Activated CD8-positive, alpha-beta memory T cell treated with anti-CD3 and anti-CD28 coated beads, Interleukin-2, amount 10 ng/mL, durations not matched to agents 7 days and 5 days (primary cell): ENCODE measurements at places on chromosomes 16 and 17. TPM values are rescaled to one million over a fixed set of nuclear protein-coding genes. Genes with fewer than 3 reads are reported as not detected.

IRX3 gene
- total RNA-seq: 0.47 TPM

TLCD1 gene
- total RNA-seq: 5.6 TPM

FOXJ1 gene
- total RNA-seq: 0.55 TPM

KRTAP4-5 gene
- total RNA-seq: not detected

DNA sequence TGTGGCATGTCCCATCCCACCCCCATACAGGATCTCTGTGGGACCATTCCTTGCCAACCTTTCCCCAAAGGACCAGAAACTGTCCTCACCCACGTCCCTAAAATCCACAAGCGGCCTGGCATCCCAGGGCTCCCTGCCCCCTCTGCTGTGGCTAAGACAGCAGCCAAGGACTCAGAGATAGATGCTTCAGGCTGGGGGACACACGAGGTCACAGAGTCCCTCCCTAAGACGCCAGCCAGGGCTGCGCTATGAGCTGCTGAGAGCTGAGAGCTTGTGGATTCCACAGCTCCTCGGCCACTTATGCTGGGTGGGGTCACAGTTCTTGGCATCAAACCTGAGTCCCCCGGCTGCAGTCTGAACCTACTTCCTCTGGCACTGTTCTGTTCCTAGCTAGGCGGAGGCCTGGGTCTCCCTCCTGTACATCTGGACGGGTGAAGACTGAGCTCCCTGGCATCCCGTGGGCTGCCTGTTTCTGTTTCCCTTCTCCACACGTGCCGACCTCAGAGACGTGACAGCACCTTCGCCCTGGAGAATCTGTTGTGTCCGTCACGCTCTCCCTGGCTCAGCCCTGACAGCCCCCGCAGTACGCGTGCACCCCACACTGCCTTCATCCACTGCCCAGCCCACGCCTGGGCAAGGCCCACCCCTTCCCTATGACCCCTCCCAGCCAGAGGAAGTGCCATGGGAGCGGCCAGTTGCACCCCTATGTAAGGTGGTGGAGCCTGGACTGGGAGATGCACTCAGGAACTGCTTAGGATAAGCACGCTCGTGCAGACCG is 61.2 kb downstream of the ENGASE start:
- H3K36me3 ChIP-seq: no peaks in the 10 kb centered on the region
- H3K27ac ChIP-seq: no peak overlapping the region

DNA sequence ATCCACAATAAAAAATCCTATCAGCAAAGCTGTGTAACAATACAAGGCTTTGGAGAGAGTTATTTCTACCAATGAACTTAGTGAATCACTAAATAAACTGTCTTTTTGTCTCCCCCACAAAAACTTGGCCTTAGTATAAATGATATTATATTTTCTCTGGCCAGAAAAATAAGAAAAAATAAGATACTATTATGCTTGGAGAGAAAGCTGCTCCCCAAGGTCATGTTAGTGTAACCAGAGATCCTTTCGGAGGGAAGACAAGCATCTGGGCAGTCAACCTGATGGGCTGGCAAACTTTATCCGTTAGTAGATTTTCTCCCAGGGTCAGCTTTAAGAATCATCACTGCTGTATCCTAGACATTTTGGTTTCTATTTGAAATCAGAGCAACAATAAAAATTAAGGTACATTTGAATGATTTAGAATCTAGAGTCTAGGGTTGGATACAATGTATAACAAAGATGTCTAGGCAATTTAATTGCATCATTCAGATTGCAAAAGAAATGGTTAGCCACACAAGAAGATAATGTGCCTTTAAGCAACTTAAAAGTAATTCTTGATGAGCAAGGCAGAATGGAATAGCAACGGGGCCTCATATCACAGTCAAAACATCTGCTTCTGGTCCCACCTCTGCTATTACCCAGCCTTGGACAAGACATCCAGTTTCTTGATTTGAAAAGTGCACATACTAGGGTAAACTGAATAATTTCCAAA is 280.4 kb downstream of the SLC39A11 start:
- H3K4me3 ChIP-seq: no peak overlapping the region
- no peaks in the 10 kb centered on the region for H3K4me1 ChIP-seq
- H3K27ac ChIP-seq: no peak overlapping the region
- no peaks in the 10 kb centered on the region for H3K27me3 ChIP-seq

DNA sequence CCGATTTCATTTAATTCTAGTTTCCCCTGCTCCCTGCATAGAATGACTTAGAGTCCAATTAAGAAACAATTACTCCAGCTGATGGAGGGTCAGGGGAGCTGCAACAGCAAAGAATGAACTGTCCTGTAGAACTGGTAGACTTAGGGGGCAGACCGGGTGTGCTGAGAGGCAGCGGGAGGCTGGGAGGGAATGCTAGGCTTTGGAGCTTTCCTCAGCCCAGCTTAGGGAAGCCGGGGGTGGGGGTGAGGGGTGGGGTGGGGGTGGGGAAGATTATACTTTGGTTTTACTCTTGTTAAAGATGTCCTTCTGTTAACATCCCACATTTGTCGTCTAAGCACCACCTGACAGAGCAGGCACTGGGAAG is 458.6 kb upstream of the ASIC2 start:
- peak overlapping the region; percentile 38 for H3K4me3 ChIP-seq
- H3K4me1 ChIP-seq: peaks cover 8% of the 10 kb centered on the region
- no peak overlapping the region for H3K27ac ChIP-seq
- no peak for DNase-seq
- no peaks in the 10 kb centered on the region for H3K36me3 ChIP-seq

DNA sequence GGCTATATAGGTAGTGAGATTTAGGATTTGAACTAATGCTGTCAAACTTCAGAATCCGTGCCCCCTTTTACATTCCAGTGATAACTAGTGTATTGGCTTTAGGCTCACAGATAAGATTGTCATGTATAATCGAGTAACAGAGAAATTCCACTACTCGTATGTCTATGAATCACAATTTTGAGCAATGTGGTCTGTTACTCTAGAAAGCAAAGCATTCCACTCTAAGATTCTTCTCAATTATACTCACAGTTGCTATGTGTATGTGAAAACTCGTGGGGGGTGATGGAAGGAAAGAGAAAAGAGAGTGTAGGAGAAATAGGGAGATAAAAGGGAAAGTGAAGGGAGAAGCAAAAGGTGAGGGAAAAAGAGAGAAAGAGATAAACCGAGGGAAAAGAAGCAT is 1175.1 kb upstream of the GOT2 start:
- no peaks in the 10 kb centered on the region for H3K4me1 ChIP-seq
- no peak for DNase-seq
- no peak overlapping the region for H3K4me3 ChIP-seq

GRCh38 chr16:78543023-78543422 is 443.6 kb downstream of the WWOX start:
- no peaks in the 10 kb centered on the region for H3K4me1 ChIP-seq
- H3K4me3 ChIP-seq: no peak overlapping the region
- no peaks in the 10 kb centered on the region for H3K27me3 ChIP-seq

- H3K27ac ChIP-seq: no peak overlapping the region
- DNase-seq: no peak
- no peak overlapping the region for H3K4me3 ChIP-seq
- peaks cover 8% of the 10 kb centered on the region for H3K27me3 ChIP-seq
- no peaks in the 10 kb centered on the region for H3K36me3 ChIP-seq
- H3K4me1 ChIP-seq: peaks cover 5% of the 10 kb centered on the region
These were observed 19.2 kb upstream of the USP22 start for GRCh38 chr17:21061971-21062526.

GRCh38 chr17:75779250-75779986 is 5.2 kb upstream of the UNK start:
- peaks cover 51% of the 10 kb centered on the region for H3K4me1 ChIP-seq
- H3K27ac ChIP-seq: peak overlapping the region; percentile 99
- peak; percentile 98 for DNase-seq
- H3K36me3 ChIP-seq: peaks cover 37% of the 10 kb centered on the region
- H3K27me3 ChIP-seq: peaks cover 2% of the 10 kb centered on the region

DNA sequence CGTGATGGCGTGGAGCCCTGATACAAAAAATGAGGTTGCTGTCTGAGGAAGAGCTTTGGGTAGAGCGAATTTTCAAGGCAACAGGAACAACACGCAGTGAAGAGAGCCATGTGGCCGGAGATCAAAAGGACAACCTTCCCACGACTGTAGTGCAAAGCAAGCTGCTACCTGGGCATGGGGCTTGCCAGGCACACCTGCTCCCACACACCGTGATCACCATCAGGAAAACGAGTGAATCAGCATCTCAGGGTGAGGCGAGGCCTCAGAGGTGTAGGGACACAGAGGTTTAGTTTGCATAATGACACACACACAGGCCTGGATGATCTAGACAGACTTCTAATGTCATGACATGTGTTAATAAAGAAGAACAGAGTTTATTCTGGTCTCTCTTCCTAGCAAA is 65.7 kb downstream of the PARN start:
- peaks cover 10% of the 10 kb centered on the region for H3K4me1 ChIP-seq
- H3K4me3 ChIP-seq: no peak overlapping the region

- H3K4me3 ChIP-seq: no peak overlapping the region
- peaks cover 27% of the 10 kb centered on the region for H3K4me1 ChIP-seq
- no peak overlapping the region for H3K27ac ChIP-seq
- peaks cover 14% of the 10 kb centered on the region for H3K36me3 ChIP-seq
These were observed 21.3 kb downstream of the DEF8 start for GRCh38 chr16:89969741-89970410.

- peaks cover 13% of the 10 kb centered on the region for H3K27me3 ChIP-seq
- H3K4me1 ChIP-seq: no peaks in the 10 kb centered on the region
- no peak overlapping the region for H3K4me3 ChIP-seq
- H3K27ac ChIP-seq: no peak overlapping the region
- no peaks in the 10 kb centered on the region for H3K36me3 ChIP-seq
- DNase-seq: no peak
These were observed 30.2 kb upstream of the ABCC3 start for GRCh38 chr17:50604513-50604912.

- H3K36me3 ChIP-seq: peaks cover 11% of the 10 kb centered on the region
- H3K27ac ChIP-seq: peak within 1 kb of the TSS; percentile 18
- DNase-seq: peak; percentile 42
These were observed at the start of gene TMEM95 for GRCh38 chr17:7355053-7355452. TMEM95 (plus strand) TSS chr17:7355156; CDS start chr17:7355205, 49 bp downstream.

DNA sequence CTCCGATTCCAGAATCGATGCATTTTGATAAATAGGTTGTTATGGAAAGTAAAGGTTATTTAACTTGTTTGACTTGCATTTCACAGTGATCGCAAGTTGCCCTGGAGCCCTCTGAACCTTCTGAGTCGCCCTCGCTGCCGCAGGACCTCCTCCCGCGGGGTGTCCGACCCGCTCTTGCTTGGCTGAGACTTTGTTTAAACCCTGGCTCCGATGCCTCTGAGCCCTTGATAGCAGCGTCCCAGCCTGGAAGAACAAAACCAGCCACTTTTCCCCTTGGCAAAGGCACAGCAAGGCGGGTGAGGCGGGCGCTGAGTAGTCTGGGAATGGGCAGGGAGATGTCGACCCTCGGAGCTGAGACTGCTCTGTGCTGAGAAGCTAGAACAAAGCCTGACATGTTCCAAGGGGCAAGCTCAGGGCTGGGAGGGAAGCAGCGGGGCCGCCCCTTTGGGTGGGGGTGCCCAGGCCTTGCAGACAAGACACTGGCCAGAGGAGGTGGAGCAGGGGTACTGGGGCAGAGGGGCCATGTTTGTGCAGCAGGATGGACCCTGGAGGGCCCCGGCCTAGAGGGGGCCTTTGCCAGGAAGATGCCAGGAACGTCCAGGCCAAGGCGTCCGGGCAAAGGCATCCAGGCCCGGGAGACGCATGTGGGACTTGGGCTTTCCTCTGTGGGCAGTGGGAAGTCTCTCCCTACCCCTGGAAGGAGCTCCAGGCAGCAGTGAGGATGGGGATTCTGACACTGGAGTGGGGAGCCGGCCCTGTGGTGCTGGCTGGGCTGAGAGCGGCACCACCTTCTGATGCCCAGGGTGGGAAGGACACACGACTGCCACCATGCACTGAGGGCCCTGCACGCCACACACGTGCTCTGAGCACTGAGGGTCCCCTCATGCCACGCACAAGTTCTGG is 30.3 kb upstream of the CDH15 start:
- no peak overlapping the region for H3K27ac ChIP-seq
- peaks cover 5% of the 10 kb centered on the region for H3K36me3 ChIP-seq
- no peaks in the 10 kb centered on the region for H3K4me1 ChIP-seq
- DNase-seq: no peak

GRCh38 chr17:82544431-82545070 is 25.0 kb downstream of the FOXK2 start:
- H3K27ac ChIP-seq: no peak overlapping the region
- H3K4me3 ChIP-seq: no peak overlapping the region
- no peak for DNase-seq

- peaks cover 31% of the 10 kb centered on the region for H3K4me1 ChIP-seq
- no peak for DNase-seq
- peaks cover 2% of the 10 kb centered on the region for H3K36me3 ChIP-seq
- H3K27me3 ChIP-seq: no peaks in the 10 kb centered on the region
These were observed 3.7 kb downstream of the DUSP14 start for GRCh38 chr17:37493249-37494027.

DNA sequence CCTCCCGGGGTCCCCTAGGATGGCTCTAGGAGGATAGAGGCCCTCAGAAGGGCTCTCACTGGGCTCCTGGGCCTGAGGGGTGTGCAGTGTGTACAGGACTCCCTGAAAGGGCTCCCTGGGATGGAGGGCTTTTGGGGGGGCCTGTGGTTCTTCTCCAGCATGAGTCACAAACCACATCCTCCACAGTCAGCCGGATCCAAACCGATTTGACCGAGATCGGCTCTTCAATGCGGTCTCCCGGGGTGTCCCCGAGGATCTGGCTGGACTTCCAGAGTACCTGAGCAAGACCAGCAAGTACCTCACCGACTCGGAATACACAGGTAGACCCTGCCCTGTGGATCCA is 4.5 kb downstream of the TRPV2 start:
- H3K36me3 ChIP-seq: peaks cover 42% of the 10 kb centered on the region
- no peaks in the 10 kb centered on the region for H3K27me3 ChIP-seq
- H3K27ac ChIP-seq: peak overlapping the region; percentile 57
- H3K4me1 ChIP-seq: peaks cover 48% of the 10 kb centered on the region

DNA sequence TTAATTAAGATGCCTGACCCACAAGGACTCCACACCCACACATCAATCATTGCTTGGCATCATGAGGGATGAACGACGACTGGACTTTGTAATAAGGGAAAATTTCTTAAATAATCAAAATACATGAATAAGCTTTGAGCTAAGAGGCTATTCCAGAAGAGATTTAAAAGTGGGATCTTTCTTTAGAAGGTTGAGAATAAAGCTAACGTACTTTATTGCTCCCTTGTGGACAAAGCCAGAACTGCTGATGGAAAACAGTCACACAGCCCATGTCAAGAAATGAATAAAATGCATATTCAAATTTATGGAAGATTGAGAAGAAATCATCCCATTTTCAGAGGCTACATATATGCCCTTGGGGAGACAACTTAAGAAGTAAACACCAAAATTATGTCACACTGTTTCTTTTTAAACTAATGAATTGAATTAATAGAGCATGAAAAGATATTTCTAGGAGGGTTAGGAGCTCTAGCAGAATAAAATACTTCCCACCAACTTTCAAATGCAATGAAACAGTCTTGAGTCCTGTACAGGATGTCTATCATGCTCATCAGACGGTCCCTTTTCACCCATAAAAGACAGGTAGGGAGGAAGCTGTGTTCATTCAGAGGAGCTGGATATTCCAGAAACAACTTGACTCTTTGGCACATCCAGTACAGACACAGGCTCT is 60.2 kb upstream of the PHOSPHO1 start:
- H3K4me1 ChIP-seq: peaks cover 15% of the 10 kb centered on the region
- H3K27me3 ChIP-seq: no peaks in the 10 kb centered on the region
- no peak overlapping the region for H3K27ac ChIP-seq
- H3K4me3 ChIP-seq: no peak overlapping the region
- H3K36me3 ChIP-seq: peaks cover 5% of the 10 kb centered on the region
- DNase-seq: peak; percentile 38
